ENCODE measurements at places on chromosomes 7 and 10. TPM values are rescaled to one million over a fixed set of nuclear protein-coding genes. Genes with fewer than 3 reads are reported as not detected.

Gene CYP26C1
- total RNA-seq: 2.0 TPM

Gene WNT16
- not detected for total RNA-seq

Gene GHRHR
- not detected for total RNA-seq

Gene C10orf53
- total RNA-seq: not detected

Gene CALY
- total RNA-seq: not detected

Gene IL6
- total RNA-seq: 11.0 TPM

Gene AKR1D1
- total RNA-seq: not detected

Data from endothelial cell of umbilical vein (primary cell).